ENCODE measurements at places on chromosomes 12 and 14.

- DNase-seq: no peak
Observed at GRCh38 chr12:115199831-115200230, 515.9 kb upstream of the TBX3 start.

GRCh38 chr12:114588061-114588460 lies 95.9 kb downstream of the TBX3 start:
- DNase-seq: no peak

- no peak for DNase-seq
Observed at GRCh38 chr12:82838827-82839226, 152.1 kb downstream of the TMTC2 start.

GRCh38 chr14:95609398-95609990 lies 74.6 kb downstream of the GLRX5 start:
- DNase-seq: peak; percentile 45

GRCh38 chr14:21382095-21382494 lies 1.7 kb downstream of the SUPT16H start:
- no peak for DNase-seq

- no peak for DNase-seq
Observed at GRCh38 chr12:100346660-100347059, 10.2 kb upstream of the SLC17A8 start.

DNA sequence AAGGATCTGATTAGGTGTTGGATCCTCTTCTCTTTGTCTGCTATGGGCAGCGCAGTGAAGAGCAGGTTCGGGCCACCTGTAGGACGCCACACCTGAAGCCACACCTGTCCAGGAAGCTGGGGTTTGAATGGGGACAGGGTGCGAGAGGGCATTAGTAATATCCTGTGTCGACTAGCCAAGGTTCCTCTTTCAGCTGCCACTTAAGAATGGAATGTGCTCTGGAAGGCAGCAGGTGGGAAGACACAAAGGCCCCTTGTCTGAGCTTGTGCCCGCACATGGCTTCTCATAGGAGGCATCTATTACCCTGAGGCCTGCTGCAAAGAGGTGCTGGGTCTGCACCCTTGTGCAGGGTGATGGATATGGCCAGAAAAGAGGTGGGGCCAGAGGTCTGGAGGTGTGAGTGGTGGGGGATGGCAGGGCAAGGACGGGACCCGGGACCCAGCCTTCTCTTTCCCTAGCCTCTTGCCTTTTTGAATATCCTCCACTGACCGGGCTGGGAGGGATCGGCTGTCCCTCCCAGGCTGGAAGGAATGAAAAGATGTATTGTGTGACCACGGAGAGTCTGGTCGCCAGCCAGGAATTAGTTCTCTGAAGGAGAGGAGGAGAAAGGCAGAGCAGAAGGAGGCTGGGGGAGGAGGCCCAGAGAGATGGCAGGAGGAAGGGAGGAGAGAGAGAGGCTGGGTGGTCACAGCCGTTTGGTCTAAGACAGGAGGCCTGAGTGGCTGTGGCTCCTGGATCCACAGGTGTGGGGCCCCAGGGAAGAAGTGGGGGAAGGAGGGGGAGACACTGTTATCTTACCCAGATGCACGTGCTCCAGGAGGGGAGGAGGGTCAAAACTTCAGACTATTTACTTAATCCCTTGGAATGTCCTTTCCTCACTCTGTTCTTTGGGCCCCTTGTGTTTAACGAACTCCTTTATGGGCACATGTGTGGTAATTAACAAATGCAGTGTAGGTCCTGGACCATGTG lies 101.5 kb downstream of the SMOC1 start:
- peak; percentile 38 for DNase-seq

DNA sequence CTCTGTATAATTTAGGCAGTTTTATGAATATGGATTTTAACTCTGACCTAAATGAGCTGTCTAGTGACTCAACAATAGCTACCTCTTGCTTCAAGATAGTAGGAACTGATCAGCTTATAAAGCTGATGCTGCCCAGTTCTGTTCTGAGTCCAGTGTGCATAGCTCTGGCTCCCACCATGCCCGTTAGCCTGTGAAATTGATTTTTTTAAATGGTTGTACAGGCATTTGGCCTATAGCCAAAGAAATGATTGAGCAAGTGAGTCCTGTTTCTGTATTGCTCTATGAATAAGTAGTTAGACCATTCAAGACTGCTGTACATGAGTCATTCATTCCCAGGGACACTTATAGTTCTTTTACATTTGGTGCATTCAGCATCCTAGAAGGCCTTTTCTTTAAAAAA lies 36.4 kb downstream of the SAMD4A start:
- no peak for DNase-seq

- peak; percentile 80 for DNase-seq
Observed at GRCh38 chr14:53539489-53540126, 386.5 kb upstream of the DDHD1 start.

DNA sequence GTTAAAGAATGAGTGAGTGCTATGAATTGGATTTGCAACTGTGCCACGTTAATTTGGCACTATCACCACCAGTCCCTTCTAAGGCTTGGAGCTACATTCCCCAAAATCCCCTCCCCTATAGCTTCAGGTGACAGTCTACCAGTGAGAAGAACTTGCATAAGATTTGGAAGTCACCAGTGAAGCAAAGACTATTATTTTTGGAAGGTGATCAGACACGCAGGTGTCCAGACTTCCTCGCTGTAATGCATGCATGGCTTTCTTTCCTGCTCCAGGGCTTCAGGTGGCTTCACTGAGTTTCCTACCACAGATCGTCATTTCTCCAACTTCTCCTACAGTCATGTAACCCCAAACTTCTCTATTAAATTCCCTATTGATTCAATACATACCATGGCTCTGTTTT lies 61.4 kb downstream of the SLC41A2 start:
- DNase-seq: no peak

DNA sequence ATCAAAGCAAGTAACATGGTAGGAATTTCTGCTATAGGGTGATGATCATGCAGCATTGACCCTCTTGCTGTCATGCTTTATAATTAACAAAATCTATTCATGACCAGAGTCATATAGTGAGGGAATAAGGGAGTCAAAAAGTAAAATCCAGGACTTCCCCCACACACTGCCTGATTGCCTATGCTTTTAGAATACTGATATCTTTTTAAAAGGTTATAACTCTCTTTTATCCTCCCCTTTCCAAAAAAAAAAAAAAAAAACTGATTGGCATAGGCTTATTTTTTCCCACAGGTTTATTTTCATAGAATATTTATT lies 51.4 kb downstream of the ZFP36L1 start:
- DNase-seq: no peak

DNA sequence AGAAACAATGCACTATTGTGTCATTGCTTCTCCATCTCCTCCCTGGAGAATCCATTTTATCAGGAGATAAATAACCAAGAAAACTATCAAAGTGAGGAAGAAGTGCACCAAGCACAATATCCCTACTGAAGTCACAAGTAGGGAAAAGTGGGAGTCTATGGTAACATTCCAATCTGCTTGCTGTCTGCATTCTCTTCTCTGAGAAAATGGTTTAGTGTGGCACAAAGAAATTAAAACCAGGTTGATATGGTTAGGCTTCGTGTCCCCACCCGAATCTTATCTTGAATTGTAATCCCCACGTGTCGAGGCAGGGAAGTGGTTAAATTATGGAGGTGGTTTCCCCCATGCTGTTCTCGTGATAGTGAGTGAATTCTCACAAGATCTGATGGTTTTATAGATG lies 209.7 kb downstream of the PRKD1 start:
- no peak for DNase-seq

Measured in neuronal stem cell (in vitro differentiated cells).